ENCODE measurements at places on chromosomes 1 and 21.

- no peak for DNase-seq
Measured at GRCh38 chr1:23673086-23673813, 18.4 kb upstream of the RPL11 start.

DNA sequence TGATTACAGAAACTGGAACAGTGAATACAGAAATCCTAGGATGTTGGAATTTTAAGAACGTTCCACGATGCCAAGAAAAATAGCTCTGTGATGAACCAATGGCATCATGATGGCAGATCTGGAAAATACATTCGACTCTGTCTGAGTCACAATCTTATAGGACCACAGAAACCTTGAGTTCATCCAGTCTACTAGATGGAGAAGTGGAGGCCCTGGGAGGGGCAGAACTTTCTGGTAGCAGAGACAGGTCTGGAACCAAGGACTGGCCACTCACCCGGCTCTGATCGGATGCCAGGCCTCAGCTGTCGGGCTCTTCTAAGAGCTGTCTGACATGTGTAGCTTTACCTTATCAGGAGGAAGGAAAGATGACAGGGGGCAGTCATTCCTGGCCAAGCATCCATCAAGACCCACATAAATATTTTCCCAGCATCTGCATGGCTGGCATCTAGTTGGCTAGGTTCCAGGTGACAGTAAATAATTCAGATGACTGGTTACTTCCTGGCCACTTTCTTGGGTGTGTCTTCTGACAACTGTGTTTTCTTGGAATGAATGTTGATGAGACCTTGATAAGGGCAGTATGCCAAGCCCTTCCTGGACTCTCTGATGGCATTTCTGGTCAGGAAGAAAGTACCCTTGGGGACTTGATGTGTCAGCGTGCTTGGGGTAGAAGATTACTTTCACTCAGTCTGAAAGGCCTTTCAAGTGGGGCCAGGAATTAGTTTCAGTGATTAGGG, 72.6 kb upstream of the TRABD2B start:
- no peak for DNase-seq

DNA sequence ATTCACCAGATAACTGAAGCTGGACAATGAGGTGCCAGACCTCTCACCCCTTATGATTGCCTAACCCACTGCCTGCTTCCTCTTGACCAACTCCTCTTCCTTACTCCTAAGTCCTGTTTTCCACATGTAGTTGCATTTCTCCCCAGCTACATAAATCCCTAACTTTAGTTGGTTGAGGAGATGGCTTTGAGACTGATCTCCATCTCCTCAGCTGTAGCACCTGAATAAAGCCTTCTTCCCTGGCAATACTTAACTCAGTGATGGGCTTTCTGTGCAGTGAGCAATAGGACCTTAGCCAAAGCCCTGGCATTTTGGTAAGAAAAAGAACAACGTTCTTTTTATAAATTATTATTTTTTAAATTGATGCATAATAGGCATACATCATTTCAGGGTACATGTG, 691.1 kb downstream of the MATN1 start:
- no peak for DNase-seq

DNA sequence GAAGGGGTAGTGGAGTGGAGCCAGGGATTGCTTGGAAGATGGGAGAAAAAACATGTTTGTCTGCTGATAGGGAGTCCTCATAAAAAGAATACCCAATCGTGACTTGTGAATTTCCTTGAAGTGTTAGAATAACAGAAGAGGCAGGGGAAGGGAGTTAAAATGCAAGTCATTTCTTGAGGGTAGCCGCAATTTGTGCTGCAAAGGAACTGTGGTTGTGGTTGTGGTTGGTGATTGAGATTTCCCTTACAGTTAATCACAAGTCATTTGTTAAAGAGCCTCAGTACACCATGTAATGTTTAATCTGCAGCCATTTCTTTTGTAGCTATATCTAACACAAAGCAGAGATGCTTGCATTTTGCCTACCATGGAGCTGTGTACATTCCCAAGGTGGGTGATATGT, 38.5 kb upstream of the EGLN1 start:
- no peak for DNase-seq

DNA sequence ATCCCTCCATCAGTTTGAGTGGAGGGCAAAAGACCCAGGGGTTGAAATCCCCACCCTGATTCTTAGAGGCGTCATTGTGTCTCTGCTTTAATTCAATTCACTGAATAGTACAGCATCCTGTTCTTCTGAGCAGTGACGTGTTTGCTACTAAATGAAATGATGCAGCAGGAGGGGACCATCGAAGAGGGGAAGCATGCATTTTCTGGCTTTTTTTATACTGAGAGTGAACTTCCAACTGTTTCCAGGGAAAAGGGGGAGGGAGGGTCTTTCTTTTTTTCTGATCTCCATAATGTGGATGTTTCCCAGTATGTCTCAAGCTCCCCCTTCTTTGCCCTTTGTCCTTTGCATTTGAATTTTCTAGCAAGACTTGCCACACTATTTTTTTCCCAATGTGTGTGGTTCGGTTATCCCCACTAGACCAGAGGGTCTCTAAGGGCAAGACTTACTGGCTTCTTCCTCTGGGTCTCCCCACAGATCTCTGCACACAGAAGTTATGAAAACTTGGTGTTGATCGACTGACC, 2.7 kb downstream of the INTS3 start:
- DNase-seq: no peak

DNA sequence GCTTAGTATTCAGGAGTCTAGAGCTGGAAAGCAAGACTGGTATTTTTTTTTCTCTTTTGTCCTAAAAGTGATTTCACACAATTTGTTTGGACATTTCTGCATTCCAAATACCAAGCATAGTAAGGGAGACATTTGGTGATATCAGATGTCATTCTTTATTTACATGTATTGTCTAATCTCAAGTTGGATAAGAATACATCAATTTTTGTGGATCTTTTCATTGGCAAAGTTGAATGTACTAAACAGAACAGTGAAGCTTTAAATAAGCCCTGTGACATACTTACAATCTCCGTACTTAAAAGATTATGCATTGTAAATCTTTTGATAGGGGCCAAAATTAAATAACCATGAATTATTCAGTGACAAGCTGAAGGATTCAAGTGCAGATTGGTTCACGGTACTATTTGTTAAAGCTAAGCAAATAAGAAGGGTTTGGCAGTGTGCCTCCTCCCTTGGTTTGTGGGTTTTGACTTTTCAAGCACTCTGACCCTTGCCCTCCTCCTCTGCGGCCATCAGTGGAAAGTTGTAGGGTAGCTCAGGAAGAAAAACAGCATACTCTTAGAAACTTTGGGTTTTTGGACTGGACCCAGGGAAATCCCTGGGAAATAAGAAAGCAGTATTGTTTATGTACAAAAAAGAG, 663.7 kb downstream of the ADGRL2 start:
- DNase-seq: peak; percentile 43

GRCh38 chr1:21362096-21362495, 71.8 kb upstream of the ECE1 start:
- no peak for DNase-seq

DNA sequence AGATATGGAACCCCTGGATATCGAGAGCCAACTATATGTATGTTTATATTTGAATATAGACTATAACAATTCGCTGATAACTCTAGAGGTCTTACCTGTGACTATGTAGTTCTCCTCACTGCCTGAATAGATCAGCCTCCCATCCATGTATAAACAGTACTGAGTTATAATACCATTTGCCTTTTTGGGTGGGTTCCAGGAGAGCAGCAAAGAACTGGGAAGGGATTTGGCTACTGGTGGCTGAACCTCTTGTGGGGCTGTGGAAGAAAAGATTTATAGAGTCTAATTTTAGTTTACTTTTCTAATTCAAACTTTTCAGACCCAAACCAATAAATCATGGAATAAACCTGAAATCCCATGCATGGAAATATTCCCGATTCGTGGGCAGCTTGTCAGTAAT, 376.9 kb downstream of the USH2A start:
- DNase-seq: no peak

- DNase-seq: no peak
Measured at GRCh38 chr1:65525266-65526048, 105.0 kb downstream of the LEPR start.

- DNase-seq: peak; percentile 99
Measured at GRCh38 chr1:16913833-16914662, 7.7 kb upstream of the CROCC start.

DNA sequence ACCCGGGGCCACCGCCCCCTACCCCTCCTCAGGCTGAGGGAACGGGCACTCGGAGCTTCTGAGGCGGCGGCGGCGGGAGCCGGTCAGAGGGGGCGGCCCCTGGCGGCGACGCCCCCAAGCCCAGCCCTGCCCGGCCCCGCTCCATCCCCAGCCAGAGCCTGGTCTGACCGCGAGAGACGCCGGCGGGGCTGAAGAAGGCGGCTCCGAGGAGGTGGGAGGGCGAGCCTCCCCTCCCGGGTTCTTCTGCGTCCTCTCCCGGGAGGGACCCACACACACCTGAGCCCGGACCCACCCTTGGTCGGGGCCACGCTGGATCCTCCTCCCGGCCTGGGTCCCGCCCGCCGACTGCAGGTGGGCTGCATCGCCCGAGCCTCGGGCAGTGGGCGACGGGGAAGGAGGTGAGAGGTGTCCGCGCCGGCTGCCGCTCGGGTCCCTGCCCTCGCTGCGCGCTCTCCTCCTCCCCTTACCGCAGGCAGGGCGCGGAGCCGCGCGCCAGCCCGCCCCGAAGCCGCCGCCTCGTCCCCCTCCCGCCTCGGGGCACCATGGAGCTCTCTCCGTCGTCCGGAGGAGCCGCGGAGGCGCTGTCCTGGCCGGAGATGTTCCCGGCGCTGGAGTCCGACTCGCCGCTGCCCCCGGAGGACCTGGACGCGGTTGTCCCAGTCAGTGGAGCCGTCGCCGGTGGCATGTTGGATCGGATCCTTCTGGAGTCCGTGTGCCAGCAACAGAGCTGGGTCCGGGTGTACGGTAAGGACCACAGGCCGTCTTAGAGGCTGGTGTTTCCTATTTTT, at the start of gene RASAL2:
TSS of gene RASAL2 (plus strand) at position 154 of the 788 bp plus-strand sequence. CDS start at position 543, 389 bp downstream.
- DNase-seq: peak; percentile 24

- DNase-seq: peak; percentile 50
Measured at GRCh38 chr21:40846587-40847411, at the start of gene DSCAM. TSS of gene DSCAM (minus strand) at chr21:40847158. CDS start at chr21:40846661, 497 bp downstream.

All from DMS79 treated with DMSO at 0.1 percent for 48 hours (cell line).